ENCODE measurements at places on chromosomes 5 and 9.
A peak's percentile ranks its signal among the peaks of the same experiment; 100 is the strongest.

- DNase-seq = peak; percentile 64
Measured at GRCh38 chr9:84851935-84852585, 182.5 kb downstream of the NTRK2 start.

- DNase-seq = peak; percentile 100
Measured at GRCh38 chr5:399296-400281, 43.4 kb upstream of the EXOC3 start.

DNA sequence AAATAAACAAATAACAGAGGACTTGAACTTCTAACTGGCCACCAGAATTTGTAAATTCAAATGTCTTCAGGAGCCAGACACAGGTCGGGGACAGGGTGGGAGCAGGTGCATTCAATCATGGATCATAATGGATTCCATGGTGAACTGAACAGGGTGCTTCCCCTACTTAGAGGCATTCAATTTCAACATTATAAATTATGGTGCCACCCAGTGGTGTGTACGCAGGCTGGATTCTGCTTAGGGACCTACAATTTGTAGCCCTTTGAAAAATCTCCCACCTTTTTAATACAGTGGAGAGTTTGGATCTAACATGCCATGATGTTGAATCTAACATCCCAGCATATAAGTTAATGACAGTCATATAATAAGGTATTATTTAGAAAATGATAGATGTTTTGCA is 22.3 kb downstream of the KLF9 start:
- DNase-seq = no peak

DNA sequence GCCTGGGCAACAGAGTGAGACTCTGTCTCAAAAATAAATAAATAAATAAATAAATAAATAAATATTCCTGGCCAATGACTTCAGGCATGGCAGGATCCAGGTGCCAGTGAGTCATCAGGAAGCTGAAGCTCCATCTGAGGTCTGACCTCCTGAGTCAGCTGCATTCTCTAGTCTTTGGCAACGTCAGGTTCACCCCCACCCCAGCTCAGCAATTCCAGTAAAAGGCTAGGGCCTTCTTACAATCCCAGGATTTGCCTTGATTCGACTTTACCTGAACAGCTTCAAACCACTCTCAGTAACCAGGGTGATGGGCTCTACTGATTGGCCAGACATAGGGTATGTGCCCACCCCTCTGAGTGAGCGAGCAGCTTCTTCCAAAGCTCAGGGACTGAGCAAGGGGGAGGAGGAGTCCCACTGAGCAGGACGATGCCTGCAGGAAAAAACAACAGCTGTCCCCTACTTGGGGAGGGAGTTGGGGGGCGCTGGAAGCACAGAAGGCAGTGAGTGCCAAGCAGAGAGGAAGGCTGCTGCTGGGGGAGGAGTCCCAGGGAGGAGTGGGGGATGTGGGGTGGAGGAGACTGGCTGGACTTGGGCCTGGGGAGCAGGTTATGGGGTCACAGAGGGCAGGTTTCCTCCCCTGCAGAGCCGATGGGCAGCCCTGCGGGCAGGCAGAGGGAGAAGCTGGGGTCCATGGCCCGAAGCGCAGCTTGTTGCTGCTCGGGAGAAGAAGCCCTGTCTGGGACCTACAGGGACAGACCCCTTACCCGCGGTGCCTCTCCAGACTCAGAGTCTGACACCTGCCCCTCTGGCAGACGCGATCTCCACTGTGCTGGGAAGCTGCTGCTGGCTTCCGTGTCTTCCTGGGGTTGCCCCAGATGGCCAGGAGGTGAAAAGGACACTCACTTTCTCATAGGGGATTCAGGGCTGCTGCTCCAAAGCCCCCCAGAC is 25.9 kb upstream of the UNC5A start:
- DNase-seq = peak; percentile 56

DNA sequence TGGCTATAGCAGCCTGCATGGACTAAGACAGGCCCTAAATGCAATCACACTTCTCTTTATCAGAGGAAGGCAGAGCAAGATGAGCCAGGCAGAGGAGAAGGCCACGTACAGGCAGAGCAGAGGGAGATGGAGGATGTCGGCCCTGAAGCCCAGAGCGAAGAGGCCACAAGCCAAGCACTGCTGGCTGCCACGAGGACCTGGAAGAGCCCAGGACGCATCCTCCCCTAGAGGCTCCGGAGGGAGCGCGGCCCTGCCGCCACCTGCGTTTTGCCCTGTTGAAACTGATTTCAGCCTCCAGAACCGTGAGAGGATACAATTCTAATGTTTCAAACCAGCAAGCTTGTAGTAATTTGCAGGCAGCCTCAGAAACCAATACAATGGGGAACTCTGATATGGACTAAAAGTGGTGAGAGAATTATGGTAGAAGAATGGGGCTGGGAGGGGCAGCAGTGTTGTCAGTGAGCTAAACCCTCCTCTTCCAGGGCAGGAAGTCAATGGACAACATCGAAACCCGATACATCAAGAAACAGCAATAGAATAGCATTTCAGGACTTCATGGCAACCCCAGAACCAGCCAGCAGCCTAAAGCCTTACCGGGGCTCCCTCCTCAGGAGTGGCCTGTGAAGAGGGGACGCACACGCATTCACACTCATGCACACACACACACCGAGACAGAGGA is 32.6 kb downstream of the ADAMTS2 start:
- DNase-seq = no peak

GRCh38 chr9:99680191-99680590 is 141.5 kb upstream of the NR4A3 start:
- DNase-seq = no peak

GRCh38 chr5:84642795-84643194 is 258.1 kb upstream of the EDIL3 start:
- DNase-seq = no peak

GRCh38 chr9:71001780-71002386 is 119.5 kb downstream of the TRPM3 start:
- peak; percentile 5 for DNase-seq

Data from NCI-H2171 (cell line).